NCI-H2029 treated with DMSO at 0.1 percent for 48 hours (cell line): ENCODE measurements at places on chromosomes 6 and 20.
A peak's percentile ranks its signal among the peaks of the same experiment; 100 is the strongest.

GRCh38 chr6:14454473-14454775, 336.9 kb downstream of the CD83 start:
- DNase-seq: peak; percentile 96

DNA sequence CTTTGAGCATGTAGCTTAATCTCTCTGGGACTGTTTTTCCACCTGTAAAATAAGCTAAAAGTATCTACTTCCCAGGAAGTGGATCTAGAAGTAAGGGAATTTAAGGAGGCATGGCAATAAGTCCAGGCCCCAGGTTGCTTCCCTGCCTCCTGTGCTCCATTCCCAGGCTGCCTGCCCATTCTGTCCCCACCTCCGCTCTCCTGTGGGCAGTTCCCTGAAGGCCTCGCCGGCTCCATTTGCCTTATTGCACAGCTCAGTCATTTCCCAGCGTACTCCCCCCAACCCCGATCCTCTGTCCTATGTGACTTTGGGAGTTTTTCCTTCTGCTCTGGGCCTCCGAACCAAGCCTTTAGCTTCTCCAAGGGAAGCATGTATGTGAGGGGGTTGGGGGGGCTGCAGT, 4.6 kb downstream of the SLC29A1 start:
- DNase-seq: no peak

- no peak for DNase-seq
These were observed 50.9 kb downstream of the SNRNP48 start for GRCh38 chr6:7640607-7641577.

DNA sequence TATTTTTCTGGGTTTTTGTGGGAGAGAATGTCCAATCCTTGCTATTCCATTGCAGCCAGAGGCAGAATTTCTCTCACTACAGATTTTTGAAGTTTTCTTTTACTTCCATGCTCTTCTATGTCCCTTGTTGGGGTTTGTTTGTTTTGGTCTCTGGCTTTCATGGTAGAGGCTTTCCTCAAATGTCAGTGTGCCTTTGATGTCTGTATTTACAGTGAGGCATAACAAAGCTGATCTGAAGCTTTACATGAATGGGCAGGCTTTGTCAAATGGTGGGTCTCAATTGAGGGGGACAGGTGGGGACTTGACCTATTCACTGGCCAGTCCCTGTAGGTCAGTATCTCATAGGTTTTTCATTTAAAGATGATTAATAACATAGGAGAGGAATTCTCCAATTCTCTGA, 8.6 kb upstream of the CARMIL1 start:
- no peak for DNase-seq

GRCh38 chr6:45699663-45700062, 316.0 kb downstream of the CLIC5 start:
- no peak for DNase-seq

GRCh38 chr6:164836486-164836885, 472.9 kb downstream of the C6orf118 start:
- DNase-seq: no peak

DNA sequence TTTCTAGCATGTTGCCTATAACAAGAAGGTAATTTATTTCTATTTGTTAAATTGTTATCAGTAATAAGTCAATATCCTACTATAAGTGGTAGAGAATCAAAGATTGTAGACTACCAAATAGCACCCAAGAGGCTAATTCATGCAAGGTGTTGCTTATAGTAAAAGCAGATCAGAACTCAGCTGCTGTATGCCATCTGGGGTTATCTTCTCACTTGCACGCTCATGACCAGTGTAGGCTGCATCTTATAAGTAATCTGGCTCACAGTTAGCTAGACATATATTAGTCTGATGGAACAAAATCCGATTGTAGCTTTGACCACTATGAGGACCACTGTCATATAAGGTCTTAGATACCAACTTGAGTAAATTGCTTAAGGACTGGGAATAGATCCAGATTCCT, 17.0 kb downstream of the TOP1 start:
- no peak for DNase-seq

GRCh38 chr6:30592287-30592686, 21.0 kb downstream of the ABCF1 start:
- DNase-seq: no peak

GRCh38 chr6:1825277-1825676, 215.6 kb downstream of the FOXC1 start:
- DNase-seq: no peak

DNA sequence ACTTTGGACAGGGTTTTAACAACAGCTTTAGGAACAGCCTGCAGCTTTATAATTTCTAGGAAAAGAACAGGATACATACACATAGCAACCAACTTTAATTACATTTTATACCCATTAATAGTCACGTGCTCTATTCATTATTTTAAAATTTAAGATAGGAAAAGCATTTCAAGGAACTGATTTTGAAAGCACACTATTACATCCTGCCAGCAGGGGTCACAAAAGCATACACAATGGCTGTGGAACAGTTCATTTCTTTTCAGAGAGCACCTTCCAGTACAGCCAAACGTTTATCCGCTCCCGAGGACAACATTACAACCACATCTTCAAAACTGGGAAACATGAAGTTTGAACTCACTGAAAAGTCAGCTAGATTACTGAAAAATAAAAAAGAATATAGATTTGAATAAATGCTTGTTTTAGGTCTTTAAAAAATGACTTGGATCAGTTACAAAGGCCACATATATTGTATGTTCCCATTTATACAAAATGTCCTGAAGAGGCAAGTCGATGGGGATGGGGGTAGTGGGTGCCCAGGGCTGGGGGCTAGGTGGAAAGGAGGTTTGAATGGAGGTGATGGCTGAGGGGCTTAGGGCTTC, 104.6 kb upstream of the EXOC2 start:
- DNase-seq: peak; percentile 56

GRCh38 chr6:149320796-149321195, 3.3 kb downstream of the TAB2 start:
- no peak for DNase-seq

DNA sequence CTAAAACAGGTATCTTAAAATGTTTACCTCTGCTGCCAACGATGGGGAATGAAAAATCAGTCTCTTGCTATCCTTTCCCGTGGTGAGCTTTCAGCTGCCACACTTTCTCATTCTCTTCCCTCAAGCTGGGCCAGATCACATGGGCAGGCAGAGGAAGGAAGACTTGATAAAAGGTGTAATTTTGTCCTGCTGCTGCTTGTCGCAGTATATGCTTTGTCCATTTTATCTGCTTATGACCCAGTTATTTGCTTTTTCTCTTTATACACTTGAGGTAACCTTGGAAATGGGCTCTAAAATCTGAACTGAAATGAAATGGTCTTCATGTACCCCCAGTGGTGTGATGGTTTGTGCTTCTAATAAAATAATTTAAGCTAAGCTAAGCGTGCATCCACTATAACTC, 695.9 kb upstream of the FLRT3 start:
- DNase-seq: no peak

GRCh38 chr6:40762981-40763380, 175.8 kb upstream of the LRFN2 start:
- no peak for DNase-seq

DNA sequence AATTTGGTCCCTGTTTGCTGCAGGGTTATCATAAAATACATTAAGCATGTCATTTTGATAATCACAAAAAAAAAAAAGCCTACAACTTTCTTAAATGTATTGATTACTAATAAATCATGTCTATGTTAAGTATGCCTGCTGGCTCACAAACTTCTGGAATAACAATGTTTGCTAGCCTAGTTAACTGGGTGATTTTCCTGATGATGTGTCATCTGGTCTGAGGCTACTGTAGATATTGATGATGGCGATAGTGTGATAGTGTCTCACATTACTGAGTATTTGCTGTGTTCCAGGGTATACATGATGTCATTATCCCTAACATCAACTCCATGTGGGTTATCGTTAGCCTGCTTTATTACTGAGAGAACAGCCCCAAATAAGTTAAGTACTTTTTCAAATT, 86.2 kb upstream of the VSTM2L start:
- DNase-seq: no peak

- no peak for DNase-seq
These were observed 45.2 kb downstream of the AKIRIN2 start for GRCh38 chr6:87656857-87657256.

DNA sequence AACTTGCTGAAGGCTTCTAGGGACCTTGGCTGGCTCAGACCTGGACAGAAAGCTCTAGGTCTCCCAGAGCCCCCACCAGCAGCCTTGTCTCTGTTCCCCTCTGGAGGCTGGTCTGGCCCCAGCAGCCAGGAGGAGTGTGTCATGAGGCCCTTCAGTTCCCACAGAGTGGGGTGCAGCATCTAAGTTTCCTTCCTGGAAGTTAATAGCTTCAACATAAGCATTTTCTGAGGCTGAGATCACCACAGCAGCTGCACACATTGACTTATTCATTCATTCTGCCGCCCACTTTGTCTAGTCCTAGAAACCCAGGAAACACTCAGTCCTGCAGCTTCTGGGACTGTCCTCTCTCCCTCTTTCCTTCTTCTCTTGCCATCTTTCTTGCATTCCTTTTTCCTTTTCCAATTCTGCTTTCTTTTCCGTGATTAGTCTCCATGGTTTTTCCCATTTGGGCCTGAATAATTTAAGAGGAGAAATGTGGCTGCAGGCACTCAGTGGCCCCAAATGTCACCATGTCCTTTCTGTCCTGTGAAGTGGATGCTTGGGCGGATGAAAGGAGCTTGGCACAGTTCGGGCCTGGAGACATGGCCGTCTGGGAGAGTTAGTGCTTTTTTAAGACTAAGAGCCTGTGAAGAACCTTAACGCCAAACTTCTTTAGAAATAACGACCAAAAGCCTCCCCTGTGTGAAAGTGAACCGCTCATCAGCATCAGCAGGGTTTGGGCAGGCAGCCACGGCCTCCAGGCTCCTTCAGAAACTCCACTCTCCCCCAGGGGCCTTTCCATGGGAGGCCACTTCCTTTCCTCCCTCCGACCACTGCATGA, 31.0 kb upstream of the PCMTD2 start:
- no peak for DNase-seq

DNA sequence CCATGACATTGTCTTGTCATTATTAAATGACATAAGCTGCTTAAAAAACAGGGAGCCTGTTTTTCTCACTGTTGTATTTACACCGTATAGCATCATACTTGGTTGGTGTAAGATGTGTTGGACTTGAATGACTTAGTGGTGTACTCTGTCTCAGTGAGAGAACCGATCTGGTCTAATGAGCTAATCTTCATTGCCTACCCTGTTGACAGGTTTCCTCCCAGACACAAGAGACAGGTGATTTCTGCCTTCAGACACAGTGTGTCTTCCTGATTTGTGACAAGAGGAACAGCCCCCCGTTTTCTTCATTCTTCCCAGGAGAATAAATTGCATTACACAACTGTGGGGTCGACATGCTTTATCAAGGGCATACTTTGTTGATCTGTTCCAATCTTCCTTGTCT, 137.2 kb upstream of the ID4 start:
- no peak for DNase-seq

GRCh38 chr6:47292944-47293343, 16.8 kb downstream of the TNFRSF21 start:
- no peak for DNase-seq

DNA sequence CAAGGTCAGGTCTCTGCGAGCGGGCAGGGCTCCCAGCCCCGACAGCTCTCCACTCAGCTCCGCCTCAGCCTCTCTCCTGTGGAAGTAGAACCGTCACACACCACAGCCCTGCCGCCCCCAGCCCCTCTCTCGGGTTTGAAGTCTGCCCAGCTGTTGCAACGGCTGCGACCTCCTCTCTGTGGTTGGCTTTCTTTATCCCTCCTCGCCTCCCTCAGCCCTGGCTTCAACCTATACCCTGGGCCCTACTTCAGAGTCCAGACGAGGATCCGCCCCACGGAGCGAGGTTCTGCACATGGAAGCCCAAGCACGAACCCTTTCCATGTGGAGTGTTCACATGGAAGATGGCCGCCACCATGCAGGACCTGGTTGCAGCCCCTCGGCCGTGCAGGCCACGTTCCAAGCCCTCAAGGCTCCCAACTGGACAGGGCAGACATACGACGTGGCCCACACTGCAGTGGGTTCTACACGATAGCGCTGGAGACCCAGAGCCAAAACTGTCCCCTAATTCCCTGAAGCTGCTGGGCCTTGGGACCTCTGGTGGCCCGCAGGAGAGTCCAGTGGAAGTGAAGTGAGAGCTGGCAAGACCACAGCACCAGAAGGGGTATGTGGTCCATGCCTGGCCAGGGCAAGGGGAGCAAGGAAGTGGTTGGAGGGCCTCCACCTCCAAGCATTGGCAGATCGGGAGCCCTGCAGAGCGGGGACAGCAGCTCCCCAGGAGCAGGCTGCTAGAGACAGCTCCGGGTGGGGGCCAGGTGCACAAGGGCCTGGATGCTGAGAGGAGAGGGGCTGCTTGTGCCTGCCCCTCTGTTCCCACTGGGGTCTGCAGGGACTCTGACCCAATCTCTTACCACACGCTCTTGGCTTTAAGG, 69.8 kb downstream of the GINS1 start:
- DNase-seq: no peak

GRCh38 chr6:86949771-86950170, 12.4 kb downstream of the HTR1E start:
- no peak for DNase-seq

DNA sequence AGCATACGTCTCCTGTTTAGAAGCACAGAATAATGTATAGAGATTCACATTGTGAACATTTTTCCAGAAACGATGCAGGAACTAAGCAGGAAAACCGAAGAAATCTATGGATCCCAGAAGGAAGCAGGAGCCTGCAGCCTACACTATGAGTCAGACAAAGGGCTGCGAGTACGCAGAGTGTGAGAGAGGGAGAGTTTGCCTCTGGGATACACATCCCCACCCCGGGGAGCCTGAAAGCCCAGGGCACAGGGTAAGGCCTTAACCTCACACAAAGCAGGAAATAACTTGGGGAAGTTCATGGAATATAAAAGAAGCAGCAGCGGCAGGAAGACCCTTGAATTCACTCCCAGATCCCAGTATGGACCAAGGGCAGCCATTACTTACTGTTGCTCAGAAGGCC, 842.1 kb upstream of the MANEA start:
- no peak for DNase-seq
